H9 (cell line): ENCODE measurements at places on chromosomes 3 and 15. TPM values are rescaled to one million over a fixed set of nuclear protein-coding genes. Genes with fewer than 3 reads are reported as not detected.

PRKCD gene
- total RNA-seq, result 23.7 and 24.9 TPM in 2 replicates

NPHP3 gene
- total RNA-seq, result 9.4 and 10.8 TPM in 2 replicates

HYKK gene
- 2.4 and 3.1 TPM in 2 replicates for total RNA-seq

GRCh38 chr3:121232309-121233225, 313.2 kb downstream of the POLQ start:
- no peaks in the 10 kb centered on the region for H3K27me3 ChIP-seq
- no peak overlapping the region for H3K4me3 ChIP-seq
- no peak overlapping the region for H3K27ac ChIP-seq
- H3K36me3 ChIP-seq, result no peaks in the 10 kb centered on the region; the same call in 2 of the 3 replicates
- H3K4me1 ChIP-seq, result no peaks in the 10 kb centered on the region

DNA sequence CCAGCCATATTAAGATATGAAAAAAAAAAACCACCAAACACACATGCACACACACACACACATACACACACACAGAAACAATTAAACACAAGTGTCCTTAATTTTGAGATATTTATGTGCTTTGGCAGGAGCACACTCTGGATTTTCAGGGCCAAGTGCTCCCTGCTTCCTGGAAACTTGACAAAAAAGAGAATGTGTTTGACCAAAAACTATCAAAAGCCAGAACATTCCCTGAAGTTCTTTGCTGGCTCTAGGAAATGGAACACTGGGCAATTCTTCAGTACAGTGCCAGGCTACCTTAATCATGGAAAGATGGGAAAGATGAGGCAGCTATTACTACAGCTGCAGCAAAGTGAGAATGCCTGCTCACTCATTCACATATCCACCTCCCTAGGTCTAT, 44.6 kb downstream of the P3H2 start:
- H3K4me3 ChIP-seq, result no peak overlapping the region
- no peak for DNase-seq
- peaks cover 3% of the 10 kb centered on the region; the same call in 1 of the 2 replicates for H3K36me3 ChIP-seq
- H3K27ac ChIP-seq, result no peak overlapping the region

DNA sequence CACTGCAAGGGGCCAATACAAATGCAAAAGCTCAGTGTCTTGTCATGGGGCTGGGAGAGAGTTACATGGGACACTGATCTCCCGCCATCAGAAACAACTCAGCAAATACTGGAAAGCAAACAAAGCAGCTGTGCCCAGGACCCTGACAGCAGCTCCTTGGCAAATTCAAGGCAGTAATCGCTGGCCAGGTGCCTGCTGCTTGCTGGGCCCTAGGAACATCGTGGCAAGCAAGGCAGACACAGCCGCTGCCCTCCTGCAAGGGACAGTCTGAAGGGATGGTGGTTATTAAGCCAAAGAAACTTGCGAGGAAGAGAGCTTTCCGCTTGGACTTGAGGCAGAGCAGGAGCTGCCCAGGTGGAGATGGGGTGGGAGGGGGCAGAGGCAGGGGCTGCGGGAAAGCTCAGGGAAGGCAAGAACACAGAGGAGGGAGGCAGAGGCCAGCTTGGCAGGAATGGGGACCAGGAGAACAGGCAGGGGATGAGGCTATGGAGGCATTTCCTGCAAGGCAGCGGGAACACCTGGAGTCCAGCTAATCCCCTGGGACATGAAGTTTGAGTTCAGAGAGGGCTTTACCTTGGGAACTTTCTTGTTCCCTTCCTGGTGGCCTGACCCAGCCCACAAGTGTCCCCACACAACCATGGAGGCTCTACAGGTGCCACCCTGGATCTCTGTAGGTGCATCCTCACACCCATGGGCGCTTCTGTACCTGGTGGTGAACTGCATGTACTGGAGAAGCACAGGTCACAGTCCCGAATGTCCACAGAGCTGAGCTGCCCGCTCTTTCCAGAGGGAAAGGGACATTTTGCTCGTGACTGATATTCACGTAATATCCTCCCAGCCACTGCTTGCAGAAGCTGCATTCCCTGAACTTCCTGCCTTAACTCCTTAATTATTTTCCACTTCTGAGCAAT, 78.7 kb upstream of the ATP2B2 start:
- no peaks in the 10 kb centered on the region for H3K36me3 ChIP-seq
- H3K4me3 ChIP-seq, result no peak overlapping the region
- H3K27me3 ChIP-seq, result no peaks in the 10 kb centered on the region; the same call in 1 of the 2 replicates
- no peak for DNase-seq

DNA sequence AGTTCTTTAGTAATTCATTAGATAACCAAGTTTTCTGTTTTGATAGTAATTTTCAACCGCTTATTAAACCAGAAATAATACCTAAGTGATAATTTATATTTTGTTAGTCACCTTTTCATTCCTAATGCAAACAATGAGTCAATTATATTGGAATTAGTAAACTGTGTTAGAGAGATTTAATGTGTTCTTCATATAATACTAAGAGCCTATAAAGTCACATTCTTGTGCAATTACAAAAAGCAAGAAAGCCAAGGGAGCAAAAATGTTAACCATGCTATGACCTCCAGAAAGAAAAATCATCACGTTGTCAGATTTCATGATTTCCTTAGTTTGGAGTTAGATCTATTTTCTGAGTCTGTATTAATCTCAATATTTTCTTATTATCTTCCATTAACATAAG, 108.8 kb upstream of the SAMMSON start:
- H3K36me3 ChIP-seq, result no peaks in the 10 kb centered on the region
- H3K27ac ChIP-seq, result no peak overlapping the region
- no peaks in the 10 kb centered on the region; the same call in 1 of the 2 replicates for H3K27me3 ChIP-seq

- no peak overlapping the region for H3K4me3 ChIP-seq
- no peaks in the 10 kb centered on the region for H3K4me1 ChIP-seq
- no peak for DNase-seq
- no peaks in the 10 kb centered on the region for H3K27me3 ChIP-seq
- no peaks in the 10 kb centered on the region for H3K36me3 ChIP-seq
Observed at GRCh38 chr3:194808640-194809097, 123.0 kb downstream of the FAM43A start.

DNA sequence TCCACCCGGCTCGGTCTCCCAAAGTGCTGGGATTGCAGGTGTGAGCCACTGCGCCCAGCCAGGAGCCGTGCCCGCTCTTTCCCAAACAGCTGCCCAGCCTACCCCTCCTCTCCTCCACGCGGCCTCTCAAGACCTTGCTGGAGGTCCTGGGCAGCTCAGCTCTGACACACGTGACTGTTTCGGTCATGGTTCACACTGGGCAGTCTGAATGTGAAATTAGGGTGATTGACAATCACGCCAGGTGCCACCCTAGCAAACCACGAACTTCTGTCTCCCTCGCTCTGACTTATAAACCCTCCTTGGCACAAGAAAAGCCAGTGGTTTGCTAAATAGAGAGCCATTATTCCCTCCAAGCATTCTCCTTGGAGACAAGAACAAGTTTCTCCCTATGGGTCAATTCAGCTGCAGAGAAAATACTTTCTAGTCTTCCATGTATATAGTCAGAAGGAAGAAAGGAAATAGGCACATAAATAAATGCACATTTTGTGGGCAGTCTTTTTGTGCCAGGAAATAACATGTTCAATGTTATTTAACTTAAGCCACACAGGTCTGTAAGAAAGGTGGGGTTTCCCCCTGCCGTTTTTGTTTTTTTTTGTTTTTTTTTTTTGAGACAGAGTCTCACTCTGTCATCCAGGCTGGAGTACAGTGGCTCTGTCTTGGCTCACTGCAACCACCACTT, 121.9 kb upstream of the MEF2A start:
- no peak for DNase-seq
- H3K4me1 ChIP-seq, result no peaks in the 10 kb centered on the region
- H3K27ac ChIP-seq, result no peak overlapping the region
- no peaks in the 10 kb centered on the region for H3K36me3 ChIP-seq
- no peak overlapping the region for H3K4me3 ChIP-seq

DNA sequence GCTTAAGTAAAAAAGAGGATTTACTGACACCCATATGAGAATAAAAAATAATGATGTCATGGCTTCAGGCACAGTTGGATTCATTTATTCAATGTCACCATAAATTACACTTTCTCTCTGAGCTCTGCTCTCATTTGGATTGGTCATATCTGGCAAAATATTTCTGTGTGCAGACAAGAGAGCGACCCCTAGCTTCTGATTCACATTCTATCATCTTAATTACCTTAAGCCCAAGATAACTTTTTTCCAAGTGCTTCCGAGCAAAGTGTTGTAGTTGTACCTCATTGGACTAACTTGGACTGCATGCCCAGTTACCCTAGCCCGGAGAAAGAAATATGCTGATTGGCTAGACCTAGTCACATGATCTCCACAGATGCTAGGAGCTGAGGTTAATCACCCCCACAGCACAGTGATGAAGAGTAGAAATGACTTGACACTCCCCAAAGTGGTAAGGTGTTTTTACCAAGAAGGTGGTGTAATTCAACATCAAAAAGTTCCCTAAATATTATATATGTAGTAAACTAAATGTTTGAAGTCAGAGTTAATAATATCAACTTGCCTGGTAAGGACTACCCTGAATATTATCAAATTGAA, 552.2 kb upstream of the SUCLG2 start:
- no peak overlapping the region for H3K27ac ChIP-seq
- DNase-seq, result no peak
- peaks cover 7% of the 10 kb centered on the region; the same call in 2 of the 3 replicates for H3K36me3 ChIP-seq
- H3K4me1 ChIP-seq, result no peaks in the 10 kb centered on the region
